Endodermal cell (in vitro differentiated cells): ENCODE measurements at places on chromosomes 1 and 21. TPM values are rescaled to one million over a fixed set of nuclear protein-coding genes. Genes with fewer than 3 reads are reported as not detected.

DNA sequence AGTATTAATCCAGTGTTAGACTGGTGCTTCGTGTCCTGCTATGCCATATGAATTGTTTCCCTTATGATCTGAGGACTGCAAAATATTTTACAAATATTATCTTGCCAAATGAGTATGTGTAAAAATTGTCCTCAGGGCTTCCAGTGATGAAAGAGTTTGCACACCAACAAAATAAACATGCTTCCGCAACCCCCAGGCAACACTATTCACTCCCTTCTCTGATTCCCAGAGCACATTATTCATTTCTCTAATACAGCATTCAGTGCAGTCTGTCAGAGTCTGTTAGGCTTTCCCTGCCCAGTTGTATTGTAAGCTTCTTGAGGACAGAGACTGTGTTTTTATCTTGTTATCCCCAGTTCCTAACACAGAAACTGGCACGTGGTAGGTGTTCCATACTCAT is 409.9 kb upstream of the C1orf87 start:
- DNase-seq = no peak
- no peaks in the 10 kb centered on the region for H3K36me3 ChIP-seq
- H3K27me3 ChIP-seq = no peaks in the 10 kb centered on the region
- H3K27ac ChIP-seq = peak overlapping the region; percentile 52
- H3K4me1 ChIP-seq = no peaks in the 10 kb centered on the region
- H3K4me3 ChIP-seq = no peak overlapping the region

DNA sequence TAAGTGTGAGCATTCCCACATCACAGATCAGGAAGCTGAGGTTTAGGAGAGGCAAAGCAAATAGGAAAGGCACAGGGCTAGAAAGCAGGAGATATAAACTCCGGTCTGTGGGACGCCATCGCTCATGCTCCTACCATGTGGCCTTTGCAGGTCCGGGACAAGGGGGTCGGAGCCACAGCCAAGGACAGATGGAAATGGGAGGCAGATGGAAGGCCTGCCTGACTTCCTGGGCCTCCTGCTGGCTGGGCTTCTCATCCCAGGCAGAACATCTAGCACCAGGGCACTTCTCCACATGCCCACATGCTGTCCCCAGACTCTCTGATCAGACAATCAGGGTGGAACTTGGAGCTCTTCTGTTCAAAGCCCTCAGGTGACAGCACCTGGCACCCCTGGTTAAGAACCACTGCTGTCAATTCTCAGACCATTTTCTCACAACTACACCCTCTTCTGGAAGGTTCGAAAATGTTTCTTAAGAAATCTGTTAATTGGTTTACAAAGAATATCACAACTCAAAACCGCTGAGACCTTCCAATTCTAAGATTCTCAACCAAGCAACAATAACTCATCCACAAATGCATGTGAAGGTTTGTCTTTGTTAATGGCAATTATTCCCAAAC is 173.3 kb upstream of the EDN2 start:
- H3K4me1 ChIP-seq = no peaks in the 10 kb centered on the region
- peaks cover 26% of the 10 kb centered on the region for H3K27me3 ChIP-seq
- no peaks in the 10 kb centered on the region for H3K36me3 ChIP-seq

DNA sequence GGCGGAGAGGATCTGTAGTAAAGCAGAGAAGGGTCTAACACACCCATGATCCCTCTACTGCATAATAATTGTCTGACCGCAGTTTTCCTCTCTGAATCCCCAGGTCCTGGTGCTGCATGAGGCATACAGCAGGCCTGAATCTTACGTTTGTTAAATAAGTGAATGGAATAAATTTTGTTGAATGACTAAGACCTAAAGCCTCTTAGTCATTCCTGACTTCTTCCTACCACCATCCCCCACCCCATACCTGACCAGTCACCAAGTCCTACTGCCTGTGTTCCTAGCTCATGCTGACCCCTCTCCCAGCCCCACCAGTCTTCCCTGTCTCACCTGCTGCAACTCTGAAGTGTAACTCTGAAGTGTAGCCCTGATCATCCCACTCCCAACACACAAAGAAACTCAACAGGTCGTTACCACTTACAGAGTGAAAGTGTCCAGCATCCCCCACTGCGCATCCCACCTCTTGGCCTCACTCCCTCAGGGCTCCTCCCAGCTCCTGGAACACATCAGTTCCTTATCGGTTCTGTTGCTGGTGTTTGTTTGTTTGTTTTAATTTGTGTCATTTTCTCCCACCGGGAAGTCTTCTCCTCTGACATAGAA is 9.7 kb downstream of the GJA5 start:
- peaks cover 5% of the 10 kb centered on the region for H3K4me1 ChIP-seq
- H3K36me3 ChIP-seq = no peaks in the 10 kb centered on the region
- H3K4me3 ChIP-seq = no peak overlapping the region
- no peak for DNase-seq
- H3K27ac ChIP-seq = no peak overlapping the region

- H3K4me3 ChIP-seq = no peak overlapping the region
- no peaks in the 10 kb centered on the region for H3K27me3 ChIP-seq
- DNase-seq = no peak
- H3K36me3 ChIP-seq = no peaks in the 10 kb centered on the region
- no peak overlapping the region for H3K27ac ChIP-seq
Observed at GRCh38 chr1:70486676-70487458, 75.8 kb downstream of the CTH start.

GRCh38 chr1:84089465-84089864 is 54.6 kb upstream of the PRKACB start:
- H3K27ac ChIP-seq = no peak overlapping the region
- H3K4me1 ChIP-seq = no peaks in the 10 kb centered on the region
- no peaks in the 10 kb centered on the region for H3K27me3 ChIP-seq
- no peak overlapping the region for H3K4me3 ChIP-seq

DNA sequence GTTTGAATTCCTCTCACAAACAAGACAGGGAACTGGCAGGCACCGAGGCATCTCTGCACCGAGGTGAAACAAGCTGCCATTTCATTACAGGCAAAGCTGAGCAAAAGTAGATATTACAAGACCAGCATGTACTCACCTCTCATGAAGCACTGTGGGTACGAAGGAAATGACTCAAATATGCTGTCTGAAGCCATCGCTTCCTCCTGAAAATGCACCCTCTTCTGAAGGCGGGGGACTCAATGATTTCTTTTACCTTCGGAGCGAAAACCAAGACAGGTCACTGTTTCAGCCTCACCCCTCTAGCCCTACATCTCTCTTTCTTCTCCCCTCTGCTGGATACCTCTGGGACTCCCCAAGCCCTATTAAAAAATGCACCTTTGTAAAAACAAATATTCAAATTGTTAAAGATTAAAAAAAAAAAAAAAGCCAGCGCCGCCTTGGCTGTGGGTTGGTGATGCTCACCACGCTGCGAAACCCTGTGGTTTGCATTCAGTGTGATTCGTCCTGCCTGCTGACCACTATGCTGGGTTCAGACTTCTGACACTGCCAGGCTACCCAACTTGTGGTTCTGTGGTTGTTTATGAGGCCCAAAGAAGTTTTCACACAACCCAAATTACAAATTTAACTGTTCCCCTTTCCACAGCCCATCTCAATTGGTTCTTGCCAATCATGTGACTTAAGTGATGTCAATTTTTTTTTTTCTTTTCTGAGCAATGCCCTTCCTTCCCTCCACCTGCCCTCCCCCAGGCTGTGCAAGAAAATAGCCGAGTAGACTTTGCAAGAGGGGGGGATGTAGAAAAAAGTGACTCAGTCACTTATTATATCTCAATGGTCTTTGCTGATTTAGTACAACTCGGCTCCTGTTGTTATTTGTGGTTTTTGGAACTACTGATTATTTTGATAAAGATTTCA is at the start of gene RUNX1:
Gene RUNX1 (minus strand): TSS at position 597 of the 912 bp plus-strand sequence.
- peaks cover 4% of the 10 kb centered on the region for H3K4me1 ChIP-seq
- no peaks in the 10 kb centered on the region for H3K36me3 ChIP-seq
- H3K4me3 ChIP-seq = no peak within 1 kb of the TSS
- no peak for DNase-seq
- H3K27me3 ChIP-seq = no peaks in the 10 kb centered on the region

GRCh38 chr1:155983191-155984024 is 5.1 kb upstream of the ARHGEF2 start:
- no peaks in the 10 kb centered on the region for H3K27me3 ChIP-seq
- H3K36me3 ChIP-seq = no peaks in the 10 kb centered on the region
- no peak overlapping the region for H3K4me3 ChIP-seq
- peak overlapping the region; percentile 32 for H3K27ac ChIP-seq
- peaks cover 11% of the 10 kb centered on the region for H3K4me1 ChIP-seq

DNA sequence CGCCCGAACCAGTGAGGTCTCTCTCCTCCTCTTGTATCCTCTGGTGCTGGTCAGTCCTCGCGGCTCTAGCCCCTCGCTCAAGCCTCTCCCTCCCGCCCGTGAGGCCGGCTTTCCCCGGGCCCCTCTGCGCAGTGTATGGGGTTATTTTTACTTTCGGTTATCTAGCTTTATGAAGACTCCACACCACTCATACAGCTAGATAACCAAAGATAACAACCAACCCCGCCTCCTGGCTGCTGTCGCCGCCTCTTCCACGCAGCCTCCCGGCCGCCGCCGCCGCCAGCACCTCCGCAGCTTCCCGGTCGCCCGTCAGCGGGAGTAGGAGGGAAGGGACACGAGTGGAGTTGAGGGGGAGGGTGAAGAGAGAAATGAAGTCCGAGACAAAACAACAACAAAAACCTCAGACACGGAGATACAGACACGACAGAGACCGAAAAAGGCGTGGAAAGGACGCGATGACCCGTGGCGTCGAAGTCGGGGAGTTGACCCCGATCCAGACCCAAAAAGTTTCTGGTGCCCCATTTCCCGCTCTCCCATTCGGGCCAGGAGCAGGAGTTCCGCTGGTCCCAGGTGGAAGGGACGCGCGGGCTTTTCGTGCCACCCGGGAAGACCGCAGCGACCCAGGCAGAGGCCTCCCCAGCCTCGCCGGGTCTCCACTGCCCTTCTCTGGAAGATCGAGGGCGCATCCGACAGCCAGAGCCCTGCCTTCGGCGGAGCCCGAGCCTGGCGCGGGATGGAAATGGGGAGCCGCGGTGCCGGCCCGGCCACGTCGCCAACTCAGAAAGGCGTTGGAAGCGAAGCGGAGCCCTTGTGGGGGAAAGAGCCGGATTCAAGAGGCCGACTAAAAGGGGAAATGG is 51.4 kb downstream of the RHBG start:
- DNase-seq = peak; percentile 76
- H3K36me3 ChIP-seq = peaks cover 6% of the 10 kb centered on the region
- peaks cover 12% of the 10 kb centered on the region for H3K4me1 ChIP-seq

- H3K27me3 ChIP-seq = no peaks in the 10 kb centered on the region
- H3K4me1 ChIP-seq = no peaks in the 10 kb centered on the region
- peaks cover 89% of the 10 kb centered on the region for H3K36me3 ChIP-seq
- DNase-seq = no peak
Observed at GRCh38 chr1:204972426-204972825, 70.6 kb upstream of the CNTN2 start.

- H3K27ac ChIP-seq = no peak overlapping the region
- no peak for DNase-seq
- no peaks in the 10 kb centered on the region for H3K4me1 ChIP-seq
- H3K36me3 ChIP-seq = no peaks in the 10 kb centered on the region
- H3K27me3 ChIP-seq = no peaks in the 10 kb centered on the region
- no peak overlapping the region for H3K4me3 ChIP-seq
Observed at GRCh38 chr21:38042246-38042645, 126.0 kb upstream of the KCNJ6 start.

DNA sequence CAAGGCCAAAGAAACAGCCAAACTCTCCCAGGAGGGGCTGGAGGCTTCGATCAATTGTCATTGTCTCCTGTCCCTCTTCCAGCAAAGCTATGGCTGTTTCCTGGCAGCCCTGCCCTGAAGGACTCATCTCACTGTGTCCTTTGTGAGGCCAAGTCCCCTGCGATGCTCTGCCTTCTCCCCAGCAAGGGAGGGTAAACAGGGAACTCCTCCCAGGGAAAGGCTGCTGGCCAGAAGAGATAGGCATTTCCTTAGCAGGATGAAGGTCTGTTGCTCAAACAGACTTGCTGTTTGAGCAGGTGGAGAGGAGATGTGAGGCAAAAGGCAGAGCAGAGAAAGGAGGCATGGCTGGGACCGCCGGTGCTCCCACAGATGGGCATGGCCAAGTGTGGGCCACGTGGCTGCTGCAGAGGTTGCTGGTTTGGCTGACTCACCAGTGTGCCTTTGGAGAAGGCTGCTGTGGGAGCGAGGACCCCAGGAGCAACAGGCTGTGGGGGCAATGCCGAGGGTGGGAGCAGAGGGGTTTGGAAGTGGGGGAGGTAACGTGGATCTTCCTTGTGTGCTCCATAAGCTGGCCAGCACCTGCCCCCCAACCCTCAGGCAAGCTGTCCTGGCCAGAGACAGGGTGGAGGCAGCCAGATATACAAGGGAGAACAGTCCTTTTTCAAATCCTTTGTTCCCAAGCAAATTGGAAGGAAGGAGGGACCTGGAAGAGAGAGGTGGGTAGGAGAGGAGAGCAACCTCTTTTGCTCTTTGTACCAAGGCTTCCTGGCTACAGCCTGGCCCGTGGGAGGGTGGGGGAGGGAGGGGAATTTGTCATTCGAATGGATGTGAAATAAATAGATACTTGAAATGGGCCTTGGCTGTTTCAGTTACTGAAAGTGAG is 449.8 kb downstream of the SIPA1L2 start:
- no peaks in the 10 kb centered on the region for H3K36me3 ChIP-seq
- H3K27ac ChIP-seq = no peak overlapping the region
- no peak overlapping the region for H3K4me3 ChIP-seq
- peak; percentile 60 for DNase-seq
- H3K27me3 ChIP-seq = no peaks in the 10 kb centered on the region

DNA sequence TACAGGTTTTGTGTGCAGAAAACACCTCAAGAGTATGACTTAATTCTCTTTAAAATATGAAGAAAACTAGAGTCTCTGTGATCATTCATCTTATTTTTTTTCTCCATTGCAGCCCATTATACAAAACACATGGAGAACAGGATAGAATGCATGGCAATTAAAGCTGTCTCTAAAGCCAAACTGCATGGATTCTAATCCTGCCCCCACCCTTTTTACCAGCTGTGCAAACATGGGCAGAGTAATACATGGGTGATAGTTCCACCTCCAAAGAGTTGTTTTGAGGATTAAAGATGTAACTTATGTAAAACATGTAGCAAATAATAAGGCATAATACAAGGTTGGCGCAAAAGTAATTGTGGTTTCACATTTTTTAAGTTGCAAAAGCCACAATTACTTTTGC is 114.4 kb downstream of the CLEC20A start:
- no peak overlapping the region for H3K27ac ChIP-seq
- no peaks in the 10 kb centered on the region for H3K27me3 ChIP-seq

GRCh38 chr1:98373056-98373455 is 288.5 kb upstream of the SNX7 start:
- H3K27me3 ChIP-seq = no peaks in the 10 kb centered on the region
- H3K4me3 ChIP-seq = no peak overlapping the region
- no peaks in the 10 kb centered on the region for H3K4me1 ChIP-seq

The AVPR1B gene
- 0.45 TPM in 1 of 3 replicates, not detected in the others for total RNA-seq

The KCNJ15 gene
- total RNA-seq = not detected in 3 replicates

The AGO3 gene
- 39.8 to 44.5 TPM (median 40.2 TPM) in 3 replicates for total RNA-seq

The SLC22A15 gene
- 14.1 and 15.6 TPM in 2 replicates for total RNA-seq

The NPL gene
- 7.7 to 8.7 TPM (median 8.5 TPM) in 3 replicates for total RNA-seq

The SLC6A17 gene
- 0.05 and 0.07 TPM in 2 replicates for total RNA-seq

The SPATA6 gene
- total RNA-seq = 42.8 to 62.0 TPM (median 53.8 TPM) in 3 replicates

The CLCNKA gene
- total RNA-seq = 3.5 to 4.9 TPM (median 4.6 TPM) in 3 replicates

The FAM151A gene
- total RNA-seq = not detected in 3 replicates

The RXFP4 gene
- total RNA-seq = not detected in 2 replicates

The KCNK1 gene
- 46.4 and 50.1 TPM in 2 replicates for total RNA-seq
